ENCODE measurements at places on chromosomes 11 and 22. TPM values are rescaled to one million over a fixed set of nuclear protein-coding genes. Genes with fewer than 3 reads are reported as not detected.

- no peaks in the 10 kb centered on the region for H3K4me1 ChIP-seq
- H3K36me3 ChIP-seq = no peaks in the 10 kb centered on the region
- H3K4me3 ChIP-seq = no peak overlapping the region
- no peak for DNase-seq
These were observed 142.8 kb downstream of the ST3GAL4 start for GRCh38 chr11:126498281-126498680.

GRCh38 chr11:130649801-130650200, 201.4 kb downstream of the ADAMTS15 start:
- no peak for DNase-seq
- H3K4me3 ChIP-seq = no peak overlapping the region
- no peaks in the 10 kb centered on the region for H3K27me3 ChIP-seq
- H3K4me1 ChIP-seq = peaks cover 80% of the 10 kb centered on the region
- no peaks in the 10 kb centered on the region for H3K36me3 ChIP-seq

- H3K36me3 ChIP-seq = no peaks in the 10 kb centered on the region
- no peak overlapping the region for H3K4me3 ChIP-seq
- H3K27ac ChIP-seq = no peak overlapping the region
- no peaks in the 10 kb centered on the region for H3K4me1 ChIP-seq
These were observed 1388.1 kb downstream of the FAM181B start for GRCh38 chr11:81345609-81346008.

The INSC gene
- total RNA-seq = not detected

The LDHAL6A gene
- total RNA-seq = not detected

All from esophagus squamous epithelium (tissue), 5 donors.